Stimulated activated CD4-positive, alpha-beta T cell treated with anti-CD3 and anti-CD28 coated beads, TNF-alpha, amount 100 ng/mL, for 48 hours (primary cell): ENCODE measurements at places on chromosomes 7 and 10.

- DNase-seq, result no peak
Measured at GRCh38 chr7:116097365-116098009, 66.9 kb upstream of the TFEC start.

- no peak for DNase-seq
Measured at GRCh38 chr10:35892526-35892925, 250.4 kb upstream of the FZD8 start.

- no peak for DNase-seq
Measured at GRCh38 chr7:117683430-117684175, 189.6 kb downstream of the CTTNBP2 start.

- no peak for DNase-seq
Measured at GRCh38 chr10:75136346-75136745, 24.9 kb downstream of the SAMD8 start.

DNA sequence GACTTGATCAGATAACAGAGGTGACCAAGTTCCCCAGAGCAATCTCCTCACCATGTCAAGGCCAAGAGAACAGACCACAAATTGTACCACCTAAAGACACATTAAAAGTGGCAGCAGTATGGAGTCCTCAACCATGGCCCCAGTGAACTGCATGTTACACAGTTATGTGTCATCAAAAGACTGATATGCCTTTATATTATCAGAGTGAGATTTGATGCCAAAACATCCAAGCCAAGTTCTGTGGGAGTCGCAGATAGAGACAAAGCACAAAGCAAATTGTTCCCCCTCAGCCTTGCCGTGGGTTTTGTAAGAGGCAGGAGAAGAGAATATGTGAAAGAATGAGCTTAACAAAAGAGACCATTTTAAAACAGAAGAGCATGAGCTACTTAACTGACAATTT lies 39.2 kb upstream of the TES start:
- no peak for DNase-seq
